AG09309 (cell line): ENCODE measurements at places on chromosomes 11 and 22.
A peak's percentile ranks its signal among the peaks of the same experiment; 100 is the strongest.

DNA sequence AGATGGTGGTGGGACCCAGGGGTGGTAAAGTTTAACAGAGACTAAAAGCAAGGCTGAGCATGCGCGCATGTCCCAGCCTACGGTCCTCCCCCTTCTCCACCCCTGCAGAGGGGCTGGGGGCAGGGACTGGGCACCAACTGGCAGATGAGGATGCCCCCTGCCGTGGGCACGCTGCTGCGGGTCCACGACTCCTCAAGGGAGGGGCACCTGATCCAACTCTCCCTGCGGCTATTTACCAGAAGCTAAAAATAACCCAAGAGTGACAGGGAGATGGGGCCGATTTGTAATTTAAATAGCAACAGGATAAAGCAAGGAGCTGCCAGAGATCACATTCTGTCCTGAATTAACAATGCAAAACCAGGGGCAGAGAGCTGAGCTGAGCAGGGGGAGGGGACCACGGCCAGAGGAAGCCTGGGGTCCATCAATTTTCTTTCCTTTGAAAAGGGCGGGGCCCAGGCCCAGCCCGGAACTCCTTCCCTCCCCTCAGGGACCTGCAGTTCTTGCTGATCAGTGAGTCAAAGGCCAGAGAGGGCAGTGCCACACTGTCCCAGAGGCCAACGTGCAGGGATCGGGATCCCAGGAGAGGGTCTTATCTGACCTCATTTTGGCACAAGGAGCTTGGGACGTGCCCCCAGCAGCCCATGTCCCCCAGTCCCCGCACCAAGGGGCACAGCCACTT is 8.1 kb upstream of the DGKZ start:
- no peak for DNase-seq

DNA sequence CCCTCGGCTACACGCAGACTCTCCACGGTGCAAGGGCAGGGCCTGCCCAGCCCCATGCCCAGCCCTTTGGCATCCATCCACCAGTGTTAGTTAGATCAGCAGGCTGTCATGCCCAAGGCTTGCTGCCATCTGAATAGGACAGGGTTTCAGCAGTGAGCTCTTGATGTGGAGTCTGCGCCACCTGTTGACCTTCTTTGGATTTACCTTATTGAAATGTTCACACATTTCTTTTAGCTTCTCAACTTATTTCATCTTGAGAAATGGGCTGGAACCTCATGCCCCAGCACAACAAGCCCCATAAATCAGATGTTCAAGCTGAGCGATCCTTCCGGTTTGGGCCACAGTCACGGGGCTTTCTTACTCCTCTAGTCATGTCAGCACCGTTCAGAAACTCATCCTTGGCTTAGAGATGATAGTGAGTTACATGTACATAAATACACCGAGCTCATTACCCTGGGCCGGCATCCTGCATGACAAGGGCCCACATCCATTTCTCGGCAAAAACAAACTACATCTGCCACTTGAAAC is 61.7 kb downstream of the PARVB start:
- DNase-seq, result no peak

- no peak for DNase-seq
Measured at GRCh38 chr11:67482275-67482826, 475 bp upstream of the AIP start.

DNA sequence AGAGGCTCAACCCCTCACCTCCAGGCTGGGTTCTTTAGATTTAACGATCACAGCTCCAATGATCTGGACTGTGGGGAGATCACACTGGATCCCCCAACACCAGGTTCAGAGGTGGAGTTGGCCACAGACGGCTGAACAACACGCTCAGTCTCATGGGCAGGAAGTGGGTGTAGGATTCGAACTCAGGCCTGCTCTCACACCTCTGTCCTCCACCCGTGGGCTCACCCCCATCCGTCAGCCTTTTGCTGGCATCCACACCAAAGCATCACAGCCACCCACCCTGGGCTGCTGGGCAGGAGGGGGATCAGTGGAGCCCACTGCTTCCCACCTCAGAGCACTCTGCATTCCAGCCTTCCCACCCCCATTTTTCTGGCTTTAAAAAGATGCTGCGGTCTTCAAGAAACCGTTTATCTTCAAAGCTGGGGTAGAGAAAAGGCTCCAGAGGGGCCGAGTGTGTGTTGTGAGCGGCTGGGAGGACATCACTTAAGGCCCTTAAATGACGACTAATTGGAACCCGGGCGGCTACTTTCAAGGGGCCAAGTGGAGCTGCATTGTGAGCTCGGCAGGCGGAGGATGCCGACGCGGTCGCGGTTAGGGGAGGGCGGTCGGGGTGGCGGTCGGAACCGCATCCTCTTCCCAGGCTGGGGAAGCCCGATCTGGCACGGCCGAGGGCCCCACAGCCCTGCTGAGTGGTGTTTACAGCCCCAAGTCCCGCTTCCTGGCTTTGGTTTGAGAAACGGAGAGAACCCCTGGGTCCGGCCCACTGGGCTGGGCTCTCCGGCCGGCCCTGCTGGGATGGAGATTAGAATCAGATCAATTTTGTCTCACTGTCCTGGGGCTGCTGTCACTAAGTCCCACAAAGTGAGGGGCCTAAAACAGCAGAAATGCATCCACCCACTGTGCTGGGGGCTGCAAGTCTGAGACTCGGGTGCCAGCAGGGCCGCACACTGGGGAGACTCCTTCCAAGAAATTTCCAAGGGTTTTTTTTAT is 15.9 kb upstream of the FGF3 start:
- no peak for DNase-seq

GRCh38 chr22:25970999-25971811 is 198.1 kb upstream of the SEZ6L start:
- no peak for DNase-seq

GRCh38 chr11:66373265-66373664 is 1.7 kb upstream of the SLC29A2 start:
- no peak for DNase-seq

- no peak for DNase-seq
Measured at GRCh38 chr11:117535201-117535849, 207.7 kb downstream of the CEP164 start.

DNA sequence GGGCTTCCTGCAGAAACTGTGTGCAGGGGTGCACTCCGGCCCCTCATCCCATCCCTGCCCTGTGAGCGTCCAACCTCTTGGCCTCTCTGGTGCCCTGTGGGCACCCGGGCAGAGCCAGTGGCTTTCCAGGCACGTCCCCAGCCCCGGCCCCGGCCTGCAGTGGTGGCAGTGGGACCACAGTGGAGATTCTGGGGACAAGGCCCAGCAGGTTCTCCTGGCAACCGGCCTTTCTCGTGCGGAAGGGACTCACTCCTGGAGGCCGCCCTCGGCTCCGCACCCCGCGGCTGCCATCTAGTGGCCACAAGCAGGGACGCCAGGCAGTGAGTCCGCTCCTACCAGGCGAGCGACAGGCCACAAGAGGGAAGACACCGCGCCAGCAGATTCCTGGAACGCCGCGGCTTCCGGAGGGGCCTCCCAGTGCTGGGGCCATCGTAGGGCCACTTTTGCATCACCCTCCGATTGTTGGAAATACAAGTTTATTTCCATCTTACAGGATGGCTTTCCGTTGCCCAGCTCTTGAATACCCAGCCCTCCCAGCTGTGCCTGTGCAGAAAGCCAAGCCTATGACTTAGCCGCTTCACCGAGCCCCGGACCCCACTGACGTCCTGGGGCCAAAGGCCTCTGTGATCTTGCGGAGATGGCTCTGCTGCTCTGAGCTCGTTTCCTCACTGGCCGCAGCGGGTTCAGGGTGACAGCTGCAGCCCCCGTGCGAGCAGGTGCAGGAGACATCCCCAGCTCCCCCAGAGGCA is 357.3 kb downstream of the CTTN start:
- peak; percentile 10 for DNase-seq
